ENCODE measurements at places on chromosomes 12 and 14.
A peak's percentile ranks its signal among the peaks of the same experiment; 100 is the strongest.

DNA sequence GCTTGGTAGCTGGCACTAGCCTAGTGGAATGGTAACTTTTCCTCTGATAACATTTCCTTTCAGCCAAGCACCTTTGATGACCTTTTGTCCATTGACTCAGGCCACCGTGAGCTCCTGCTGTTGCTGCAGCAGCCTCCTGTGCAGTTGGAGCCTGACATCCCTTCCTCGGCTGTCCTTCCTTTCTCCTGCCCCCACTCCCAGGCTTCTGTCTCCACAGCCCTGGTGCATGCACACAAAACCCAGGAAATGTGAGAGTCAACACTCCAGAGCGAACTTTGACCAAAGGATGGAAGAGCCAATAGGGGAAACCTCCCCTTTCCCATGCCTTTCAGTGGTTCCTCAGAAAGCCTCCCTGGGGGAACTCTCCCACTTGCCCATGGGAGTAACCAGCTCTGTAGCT lies 115.0 kb downstream of the TMEM260 start:
- no peak for DNase-seq

DNA sequence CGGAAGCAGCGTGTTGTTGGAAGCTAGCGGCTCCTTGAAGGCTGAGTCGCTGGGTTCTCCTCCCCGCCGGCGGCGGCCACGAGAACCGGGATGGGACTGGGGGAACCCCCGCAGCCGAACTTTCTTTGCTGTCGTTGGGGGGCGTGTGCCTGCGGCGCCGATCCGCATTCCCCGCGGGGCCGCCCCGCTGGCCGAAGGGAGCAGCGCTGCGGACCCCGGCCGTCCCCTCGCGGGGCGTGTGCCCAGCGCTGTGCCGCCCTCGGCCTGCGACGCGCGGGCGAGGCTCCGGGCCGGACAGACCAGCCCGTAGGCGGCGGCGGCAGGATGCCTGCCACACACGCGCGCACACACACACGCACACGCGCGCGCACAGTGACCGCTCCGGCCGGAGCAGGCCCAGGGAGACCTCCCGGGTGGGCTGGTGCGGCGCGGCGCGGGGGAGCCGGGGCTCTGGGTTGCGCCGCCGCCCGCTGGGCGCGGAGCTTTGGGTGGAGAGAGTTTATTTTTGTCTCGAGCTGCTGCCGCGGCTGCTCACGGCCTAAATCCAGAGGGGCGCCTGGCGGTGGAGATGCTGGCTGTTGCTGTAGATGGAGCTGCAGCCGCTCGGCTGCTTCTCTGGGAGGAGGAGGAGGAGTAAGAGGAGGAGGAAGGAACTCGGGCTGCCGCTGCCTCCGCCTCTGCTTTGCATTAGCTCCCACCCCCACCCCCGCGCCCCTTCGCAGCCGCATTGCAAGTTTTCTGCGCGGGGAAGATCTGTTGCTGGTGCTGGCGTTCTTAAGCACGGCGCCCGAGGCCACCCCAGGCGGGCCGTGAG lies at the start of gene SAMD4A:
Gene SAMD4A (plus strand): TSS at position 719 of the 814 bp plus-strand sequence. CDS start 789 bp downstream, outside the sequence.
- peak; percentile 65 for DNase-seq

DNA sequence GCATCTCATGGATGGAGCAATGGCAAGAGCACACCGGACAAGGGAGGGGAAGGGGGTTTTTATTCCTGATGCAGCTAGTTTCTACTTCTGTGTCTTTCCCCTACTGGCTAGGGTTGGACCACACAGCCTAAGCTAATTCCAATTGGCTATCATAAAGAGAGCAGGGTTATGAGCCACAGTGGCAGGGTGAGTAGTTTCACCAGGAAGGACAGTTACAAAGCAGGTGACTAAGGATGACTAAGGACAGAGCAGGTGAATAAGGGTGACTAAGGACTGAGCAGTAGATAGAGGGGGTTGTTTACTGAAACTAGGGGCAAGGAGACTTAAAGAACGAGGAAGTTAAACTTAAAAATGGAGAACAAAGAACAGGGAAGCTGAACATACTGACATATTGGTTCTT lies 321.4 kb upstream of the SEL1L start:
- no peak for DNase-seq

- no peak for DNase-seq
These were observed 38.4 kb upstream of the ELK3 start for GRCh38 chr12:96155781-96156180.

- DNase-seq: no peak
These were observed 31.7 kb upstream of the FRMD6 start for GRCh38 chr14:51620056-51620455.

GRCh38 chr12:130878193-130879185 lies 6.6 kb downstream of the RAN start:
- no peak for DNase-seq

- no peak for DNase-seq
These were observed 216.1 kb downstream of the TMEM121 start for GRCh38 chr14:105742531-105742848.

DNA sequence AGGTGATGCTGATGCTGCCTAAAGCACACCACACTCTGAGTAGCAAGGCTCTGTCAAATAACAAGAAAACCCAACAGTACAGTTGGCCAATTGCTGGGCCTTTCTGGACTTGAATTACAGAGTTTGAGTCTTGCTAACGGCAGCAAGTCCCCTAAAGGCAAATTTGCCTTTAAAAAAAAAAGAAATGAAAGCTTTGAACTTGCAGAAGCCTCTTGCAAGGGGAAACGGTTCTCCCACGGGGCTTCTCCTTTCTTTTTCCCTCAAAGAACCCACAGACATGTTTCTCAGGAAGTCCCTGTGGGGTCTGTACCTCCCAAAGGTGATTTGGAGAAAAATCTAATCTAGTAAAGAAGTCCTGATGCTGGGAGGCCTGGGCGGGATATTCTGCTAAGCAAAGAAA lies 191.3 kb upstream of the MYL2 start:
- no peak for DNase-seq

DNA sequence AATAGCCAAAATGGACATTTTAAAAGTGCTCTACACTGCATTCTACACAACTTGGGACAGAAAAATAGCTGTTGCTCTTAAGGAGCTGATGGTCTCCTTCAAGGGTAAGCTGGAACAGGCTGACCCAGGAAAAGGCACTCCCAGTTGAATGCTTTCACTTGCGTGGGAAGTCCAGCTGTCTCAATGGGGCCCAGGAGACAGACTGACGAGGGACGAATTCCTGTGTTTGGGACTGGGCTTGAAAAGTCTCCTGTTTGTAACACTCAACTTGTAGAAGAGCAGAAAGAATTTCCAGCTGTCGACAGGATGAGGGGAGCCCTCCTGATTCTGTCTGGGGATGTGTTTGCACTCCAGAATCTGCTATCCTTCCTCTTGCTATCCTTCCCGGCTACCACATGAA lies 180.8 kb downstream of the ZFP36L1 start:
- DNase-seq: no peak

GRCh38 chr12:113467502-113468364 lies 3.9 kb downstream of the LHX5 start:
- DNase-seq: no peak

GRCh38 chr14:53002576-53002975 lies 51.7 kb upstream of the FERMT2 start:
- DNase-seq: no peak

DNA sequence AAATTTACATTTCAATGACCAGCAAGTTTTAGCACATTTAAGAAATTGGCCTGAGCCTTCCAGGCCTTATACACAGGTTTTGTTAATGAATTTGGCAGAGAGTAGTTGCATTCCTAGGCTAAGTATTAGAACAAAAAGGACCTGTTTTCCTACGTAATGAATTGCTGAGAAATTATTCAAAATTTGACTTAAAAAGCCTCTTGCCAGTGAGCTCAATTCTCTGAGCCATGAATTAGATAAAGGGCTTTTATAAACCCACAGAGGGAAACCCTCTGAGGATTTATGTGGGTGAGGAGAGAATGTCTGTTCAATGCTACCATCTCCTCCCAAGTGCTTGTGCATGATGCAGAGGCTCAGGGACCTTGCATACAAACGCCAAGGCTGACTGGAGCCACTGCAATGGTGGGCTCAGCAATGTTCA lies 94.5 kb upstream of the PELI2 start:
- no peak for DNase-seq

DNA sequence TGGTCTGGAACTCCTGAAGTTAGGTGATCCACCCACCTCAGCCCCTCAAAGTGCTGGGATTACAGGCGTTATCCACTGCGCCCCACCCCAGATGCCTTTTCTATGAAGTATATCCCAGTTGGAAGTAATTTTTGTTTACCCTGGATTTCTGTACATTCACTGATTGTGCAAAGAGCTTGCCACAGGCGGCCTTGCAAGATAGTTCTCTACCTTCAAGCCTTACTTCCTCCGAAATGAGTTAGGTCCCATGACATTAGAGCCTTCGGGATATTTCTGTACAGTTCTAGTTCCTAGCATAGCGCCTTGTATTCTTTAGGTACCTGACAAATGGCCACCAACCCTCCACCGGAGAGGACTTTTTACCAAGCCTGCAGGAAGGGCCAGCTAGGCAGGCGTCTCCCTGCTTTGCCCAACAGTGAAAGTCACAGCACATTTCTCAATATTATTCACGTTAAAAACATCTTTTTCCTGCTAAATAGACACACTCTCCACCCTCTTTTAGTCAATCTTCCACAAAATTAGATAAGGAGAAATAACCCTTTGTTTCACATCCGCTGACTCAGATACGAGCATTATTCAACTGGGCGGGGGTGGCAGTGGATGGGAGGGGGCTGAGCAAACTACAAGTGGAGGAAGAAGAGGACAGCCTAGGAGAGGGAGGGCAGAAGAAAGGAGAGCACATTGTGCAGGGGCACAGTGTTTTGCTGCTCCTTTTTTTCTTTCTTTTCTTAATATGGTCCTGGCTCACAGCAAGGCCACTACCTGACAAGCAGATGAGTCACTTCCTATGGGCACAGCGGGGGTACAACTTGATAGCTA lies 40.0 kb upstream of the CAPRIN2 start:
- no peak for DNase-seq

- no peak for DNase-seq
These were observed 20.4 kb upstream of the FOS start for GRCh38 chr14:75258079-75258802.

- no peak for DNase-seq
These were observed 31.3 kb upstream of the DLK1 start for GRCh38 chr14:100695423-100695738.

DNA sequence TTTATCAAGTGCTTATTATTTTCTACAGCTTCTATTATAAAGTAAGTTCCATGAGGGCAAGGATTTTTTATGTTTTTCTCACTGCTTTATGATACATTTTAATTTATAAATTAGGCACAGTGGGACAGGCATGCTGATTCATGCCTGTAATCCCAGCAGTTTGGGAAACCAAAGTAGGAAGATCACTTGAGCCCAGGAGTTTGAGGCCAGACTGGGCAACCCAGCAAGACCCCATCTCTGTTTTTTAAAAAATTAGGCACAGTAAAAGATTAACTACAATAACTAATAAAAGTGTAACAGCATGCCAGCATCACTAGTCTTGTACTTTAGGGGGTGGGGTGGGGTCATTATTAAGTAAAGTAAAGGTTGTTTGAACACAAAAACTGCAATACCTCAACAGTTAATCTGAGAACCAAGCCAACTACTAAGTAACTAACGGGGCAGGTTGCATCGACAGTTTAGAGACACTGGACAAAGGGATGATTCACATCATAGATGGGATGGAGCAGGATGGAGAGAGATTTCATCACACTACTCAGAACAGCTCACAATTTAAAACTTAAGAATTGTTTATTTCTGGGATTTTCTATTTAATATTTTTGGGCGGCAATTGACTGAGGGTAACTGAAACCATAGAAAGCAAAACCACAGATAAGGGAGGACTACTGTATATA lies 119.5 kb downstream of the PLEKHA5 start:
- no peak for DNase-seq

- no peak for DNase-seq
These were observed 11.2 kb downstream of the AHNAK2 start for GRCh38 chr14:104966981-104967385.

DNA sequence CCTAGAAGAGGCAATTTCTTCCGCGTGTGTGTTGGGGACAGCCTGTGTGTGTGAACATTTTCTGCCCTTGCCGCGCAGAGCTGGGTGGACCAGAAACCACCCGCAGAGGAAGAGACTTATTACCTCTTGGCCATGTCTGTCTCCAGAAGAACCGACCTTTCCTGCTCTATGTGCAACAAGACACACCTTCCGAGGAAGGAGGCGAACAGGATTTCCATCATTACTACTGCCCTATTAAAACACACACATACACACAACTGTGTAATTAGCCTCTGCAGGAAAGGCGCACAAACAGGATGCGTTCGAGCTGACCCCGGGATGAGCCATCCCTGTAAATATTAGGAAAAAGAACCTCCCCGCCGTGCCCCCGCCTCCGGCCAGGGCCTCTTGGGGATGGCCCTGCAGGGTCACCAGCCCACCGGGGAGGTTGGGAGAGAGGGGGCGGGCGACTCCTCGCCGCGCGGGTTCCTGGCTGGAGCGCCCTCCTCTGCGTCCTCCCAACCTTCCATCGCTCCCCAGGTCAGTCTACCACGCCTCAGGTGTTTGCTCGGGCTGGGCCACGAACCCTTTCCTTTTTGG lies 484 bp upstream of the PRKCH start:
- DNase-seq: peak; percentile 9

GRCh38 chr12:54053003-54053750 lies 458 bp upstream of the HOXC4 start:
- peak; percentile 58 for DNase-seq

GRCh38 chr12:124795081-124795948 lies 68.3 kb downstream of the SCARB1 start:
- no peak for DNase-seq

- no peak for DNase-seq
These were observed 57.9 kb downstream of the GPR68 start for GRCh38 chr14:91186515-91187066.
